ENCODE measurements at places on chromosomes 7 and 10.

DNA sequence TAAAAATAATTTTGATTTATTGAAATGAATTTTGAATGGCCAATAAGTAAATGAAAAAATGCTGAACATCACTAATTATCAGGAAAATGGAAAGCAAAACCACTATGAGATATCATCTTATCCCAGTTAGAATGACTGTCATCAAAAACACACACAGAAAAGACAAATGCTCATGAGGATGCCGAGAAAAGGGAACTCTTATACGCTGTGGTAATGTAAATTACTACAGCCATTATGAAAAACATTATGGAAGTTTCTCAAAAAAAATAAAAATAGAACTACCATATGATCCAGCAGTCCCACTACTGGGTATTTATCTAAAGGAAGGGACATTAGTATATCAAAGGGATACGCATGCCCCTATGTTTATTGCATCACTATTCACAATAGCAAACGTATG, 15.8 kb downstream of the SCIN start:
- DNase-seq, result no peak
- H3K27me3 ChIP-seq, result no peaks in the 10 kb centered on the region
- no peak overlapping the region for H3K27ac ChIP-seq

DNA sequence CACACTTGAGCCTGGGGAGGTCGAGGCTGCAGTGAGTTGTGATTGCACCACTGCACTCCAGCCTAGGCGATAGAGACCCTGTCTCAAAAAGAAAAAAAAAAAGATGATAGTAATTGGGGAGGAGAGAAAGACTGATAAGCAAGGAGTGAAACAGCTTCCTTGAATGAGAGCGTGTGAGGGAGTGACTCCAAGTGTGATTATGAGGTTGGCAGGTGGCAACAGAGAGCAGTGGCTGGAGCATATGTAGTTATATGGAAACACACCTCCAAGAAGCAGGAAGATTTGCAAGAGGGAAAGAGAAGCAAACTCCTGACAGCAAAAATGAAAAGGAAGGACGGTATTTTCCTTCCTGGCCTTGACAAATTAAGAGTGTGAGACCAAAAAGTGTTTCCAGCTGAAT, 50.4 kb downstream of the VKORC1L1 start:
- H3K27me3 ChIP-seq, result no peaks in the 10 kb centered on the region
- no peak overlapping the region for H3K4me3 ChIP-seq
- no peak overlapping the region for H3K27ac ChIP-seq
- DNase-seq, result no peak
- no peaks in the 10 kb centered on the region for H3K4me1 ChIP-seq

- H3K36me3 ChIP-seq, result no peaks in the 10 kb centered on the region
- H3K27me3 ChIP-seq, result no peaks in the 10 kb centered on the region
- no peaks in the 10 kb centered on the region for H3K4me1 ChIP-seq
- no peak overlapping the region for H3K4me3 ChIP-seq
- DNase-seq, result no peak
Measured at GRCh38 chr7:32137059-32137458, 66.9 kb upstream of the PDE1C start.

GRCh38 chr10:130363899-130364445, 227.8 kb downstream of the GLRX3 start:
- no peaks in the 10 kb centered on the region for H3K4me1 ChIP-seq
- H3K36me3 ChIP-seq, result no peaks in the 10 kb centered on the region
- H3K27ac ChIP-seq, result no peak overlapping the region
- no peak for DNase-seq

- H3K4me1 ChIP-seq, result no peaks in the 10 kb centered on the region
- no peaks in the 10 kb centered on the region for H3K27me3 ChIP-seq
- H3K4me3 ChIP-seq, result no peak overlapping the region
- no peaks in the 10 kb centered on the region for H3K36me3 ChIP-seq
- no peak for DNase-seq
- no peak overlapping the region for H3K27ac ChIP-seq
Measured at GRCh38 chr10:15324611-15325010, 46.5 kb downstream of the FAM171A1 start.

DNA sequence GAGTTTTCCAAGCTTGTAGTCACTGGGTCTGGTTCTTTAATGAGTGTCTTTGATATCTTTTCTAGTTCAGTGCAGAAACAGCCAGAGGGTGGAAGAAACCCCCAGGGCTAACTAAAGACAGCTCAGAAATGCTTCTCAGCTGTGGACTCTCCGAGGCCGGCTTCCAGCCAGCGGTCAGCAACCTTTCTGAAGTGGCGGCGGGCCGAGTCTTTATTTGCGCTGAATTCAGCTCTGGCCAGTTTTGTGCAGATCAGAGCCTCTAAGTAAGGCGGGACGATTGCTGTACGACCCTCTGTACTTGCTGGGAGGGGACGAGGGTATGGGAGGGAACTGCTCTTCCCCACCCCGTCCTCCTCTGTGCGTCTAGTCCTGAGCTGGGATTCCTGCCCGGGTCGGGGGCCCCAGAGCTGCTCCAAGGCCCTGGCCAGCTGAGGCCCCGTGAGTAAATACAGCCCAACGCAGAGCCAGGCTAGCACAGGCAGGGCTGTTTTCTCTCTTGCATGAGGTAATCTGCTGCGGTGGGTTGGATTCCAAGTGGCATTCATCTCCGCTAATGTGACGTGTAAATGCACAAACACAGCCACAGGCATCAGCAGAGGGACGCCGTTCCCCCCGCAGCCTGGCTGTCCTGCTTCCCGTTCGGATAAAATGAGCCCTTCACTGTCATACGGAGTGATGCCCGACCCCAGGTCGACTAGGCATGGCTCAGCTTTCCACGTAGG, 159.8 kb downstream of the PIP4K2A start:
- no peak overlapping the region for H3K4me3 ChIP-seq
- H3K4me1 ChIP-seq, result no peaks in the 10 kb centered on the region

DNA sequence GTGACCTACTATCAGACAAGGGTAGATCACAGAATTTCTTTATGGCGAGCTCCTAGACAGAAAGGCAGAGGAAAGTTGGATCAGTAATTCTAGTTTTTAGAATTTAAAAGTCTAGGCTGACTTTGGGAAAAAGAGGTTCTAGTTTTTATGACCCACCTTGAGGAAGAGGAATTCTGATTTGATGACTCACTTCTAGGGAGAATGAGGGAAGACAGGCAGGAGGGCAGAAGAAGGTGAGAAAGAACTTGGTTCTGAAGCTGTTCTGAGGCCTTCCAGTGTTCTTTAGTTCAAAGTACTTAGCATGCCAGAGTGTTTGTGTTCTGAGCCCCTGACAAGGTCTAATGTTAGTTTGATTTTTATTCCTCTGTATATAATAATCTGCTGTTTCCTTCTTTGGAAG, 97.2 kb downstream of the PODXL start:
- no peak overlapping the region for H3K4me3 ChIP-seq
- peaks cover 9% of the 10 kb centered on the region for H3K36me3 ChIP-seq
- no peaks in the 10 kb centered on the region for H3K27me3 ChIP-seq
- no peak overlapping the region for H3K27ac ChIP-seq

- H3K4me3 ChIP-seq, result no peak overlapping the region
- no peaks in the 10 kb centered on the region for H3K27me3 ChIP-seq
- no peak for DNase-seq
- H3K27ac ChIP-seq, result no peak overlapping the region
- no peaks in the 10 kb centered on the region for H3K36me3 ChIP-seq
- H3K4me1 ChIP-seq, result no peaks in the 10 kb centered on the region
Measured at GRCh38 chr10:32105782-32106382, 49.7 kb upstream of the KIF5B start.

- no peaks in the 10 kb centered on the region for H3K36me3 ChIP-seq
- no peaks in the 10 kb centered on the region for H3K27me3 ChIP-seq
- no peaks in the 10 kb centered on the region for H3K4me1 ChIP-seq
Measured at GRCh38 chr7:50921114-50921813, 138.6 kb upstream of the GRB10 start.

GRCh38 chr7:112211348-112211907, 4.9 kb downstream of the ZNF277 start:
- no peak overlapping the region for H3K27ac ChIP-seq
- H3K4me1 ChIP-seq, result no peaks in the 10 kb centered on the region
- H3K4me3 ChIP-seq, result no peak overlapping the region
- H3K27me3 ChIP-seq, result no peaks in the 10 kb centered on the region
- H3K36me3 ChIP-seq, result no peaks in the 10 kb centered on the region
- no peak for DNase-seq

Data from effector memory CD4-positive, alpha-beta T cell (primary cell).